Activated naive CD8-positive, alpha-beta T cell treated with anti-CD3 and anti-CD28 coated beads for 36 hours (primary cell): ENCODE measurements at places on chromosomes 12 and 14.

- DNase-seq: no peak
These were observed 66.6 kb downstream of the SINHCAF start for GRCh38 chr12:31259136-31259886.

DNA sequence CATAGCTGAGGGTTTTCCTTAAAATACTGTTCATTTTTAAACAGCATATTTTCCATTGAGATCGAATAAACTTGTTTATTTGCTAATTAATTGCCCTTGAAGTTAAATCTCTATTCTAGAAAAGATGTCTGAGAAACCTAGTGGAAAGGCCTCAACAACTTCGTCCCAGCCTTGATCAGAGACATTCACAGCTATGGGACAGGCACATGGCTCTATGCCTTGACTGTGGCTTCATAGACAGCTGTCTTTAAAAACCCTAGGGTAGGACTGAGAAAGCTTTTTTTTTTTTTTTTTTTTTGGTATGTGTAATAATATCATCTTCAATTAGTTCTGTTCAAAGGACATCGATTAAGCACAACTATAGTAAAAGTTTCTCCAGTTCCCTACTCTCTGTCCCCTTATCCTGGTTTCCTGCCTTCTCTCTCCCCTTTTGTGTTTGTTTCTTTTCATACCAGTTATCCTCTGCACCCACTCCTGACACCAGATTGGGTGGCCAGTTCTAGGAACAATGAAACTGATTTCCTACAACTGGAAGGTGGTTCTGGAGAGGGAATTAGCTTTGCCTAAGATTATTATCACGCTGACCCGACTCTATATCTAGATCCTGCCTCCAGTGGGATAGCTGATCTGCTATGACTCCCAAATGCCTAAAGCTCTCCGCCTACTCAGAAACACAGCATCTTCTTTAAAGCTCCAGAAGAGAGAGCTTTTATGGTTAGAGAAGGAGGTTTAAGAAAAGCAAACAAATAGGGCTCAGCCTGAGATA is 20.3 kb downstream of the SOCS2 start:
- no peak for DNase-seq

DNA sequence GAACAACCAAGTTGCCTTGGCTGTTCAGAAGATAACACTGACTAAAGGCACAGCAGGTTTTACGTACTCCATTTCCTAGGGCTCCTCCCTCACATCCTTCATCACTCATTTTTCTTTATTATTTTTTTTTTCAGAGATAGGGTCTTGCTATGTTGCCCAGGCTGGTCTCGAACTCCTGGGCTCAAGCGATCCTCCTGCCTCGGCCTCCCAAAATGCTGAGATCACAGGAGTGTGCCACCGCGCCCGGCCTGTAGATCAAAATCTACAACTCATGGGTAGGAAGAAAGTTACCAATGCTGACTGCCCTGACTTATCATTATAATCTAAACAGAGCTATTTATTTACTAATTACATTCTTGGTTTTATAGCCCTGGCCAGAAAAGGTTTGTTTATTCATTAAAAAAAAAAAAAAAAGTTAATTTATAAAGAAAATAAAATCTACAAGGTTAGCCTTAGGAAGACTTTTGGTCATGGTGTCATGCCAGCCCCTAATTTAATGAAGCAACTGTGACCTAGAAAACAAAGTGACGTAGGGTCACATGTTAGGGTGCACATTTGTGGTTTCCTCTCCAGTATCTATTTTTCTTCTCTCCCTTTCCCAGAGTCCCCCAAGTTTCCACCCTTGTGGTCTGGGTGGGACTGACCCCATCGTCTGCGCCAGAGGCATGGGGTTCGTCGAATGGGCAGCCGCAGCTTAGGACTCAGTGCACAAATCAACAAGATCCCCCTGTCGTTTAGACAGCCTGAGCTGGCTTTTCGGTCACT is 19.0 kb upstream of the FOXN3 start:
- no peak for DNase-seq

- no peak for DNase-seq
These were observed 69.3 kb downstream of the SERPINA3 start for GRCh38 chr14:94681300-94682060.

GRCh38 chr14:91484744-91485143 is 25.4 kb downstream of the PPP4R3A start:
- DNase-seq: no peak

DNA sequence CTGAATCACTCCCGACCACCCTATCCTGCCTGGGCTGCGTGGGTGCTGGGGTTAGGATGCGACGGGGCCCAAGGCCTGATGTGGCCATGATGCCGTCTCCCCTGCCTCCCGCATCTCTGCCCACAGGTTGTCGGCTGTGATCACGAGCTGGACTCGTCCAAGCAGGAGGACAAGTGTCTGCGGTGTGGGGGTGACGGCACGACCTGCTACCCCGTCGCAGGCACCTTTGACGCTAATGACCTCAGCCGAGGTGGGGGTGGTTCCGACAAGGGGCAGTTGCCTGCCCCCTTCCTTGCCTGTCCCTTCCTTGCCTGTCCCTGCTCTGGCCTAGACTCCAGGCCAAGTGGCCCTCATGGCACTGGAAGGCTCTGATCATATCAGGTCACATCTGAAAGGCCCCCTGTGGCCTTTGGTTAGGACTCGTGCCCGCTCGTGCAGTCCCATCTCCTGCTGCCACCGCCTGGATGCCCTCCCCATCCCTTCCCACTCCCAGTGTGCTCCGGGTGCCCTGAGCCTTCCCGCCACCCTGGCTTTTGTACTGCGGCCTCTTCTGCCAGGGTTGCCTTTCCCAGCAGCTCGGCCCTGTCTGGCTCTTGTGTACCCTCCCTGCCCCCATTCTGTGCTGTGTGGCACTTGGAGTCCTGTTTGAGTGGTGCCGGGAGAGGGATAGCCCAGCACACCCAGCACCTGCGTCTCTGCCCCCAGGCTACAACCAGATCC is 13.6 kb downstream of the PAPLN start:
- DNase-seq: no peak

GRCh38 chr12:59142183-59142790 is 222.0 kb upstream of the LRIG3 start:
- DNase-seq: no peak

DNA sequence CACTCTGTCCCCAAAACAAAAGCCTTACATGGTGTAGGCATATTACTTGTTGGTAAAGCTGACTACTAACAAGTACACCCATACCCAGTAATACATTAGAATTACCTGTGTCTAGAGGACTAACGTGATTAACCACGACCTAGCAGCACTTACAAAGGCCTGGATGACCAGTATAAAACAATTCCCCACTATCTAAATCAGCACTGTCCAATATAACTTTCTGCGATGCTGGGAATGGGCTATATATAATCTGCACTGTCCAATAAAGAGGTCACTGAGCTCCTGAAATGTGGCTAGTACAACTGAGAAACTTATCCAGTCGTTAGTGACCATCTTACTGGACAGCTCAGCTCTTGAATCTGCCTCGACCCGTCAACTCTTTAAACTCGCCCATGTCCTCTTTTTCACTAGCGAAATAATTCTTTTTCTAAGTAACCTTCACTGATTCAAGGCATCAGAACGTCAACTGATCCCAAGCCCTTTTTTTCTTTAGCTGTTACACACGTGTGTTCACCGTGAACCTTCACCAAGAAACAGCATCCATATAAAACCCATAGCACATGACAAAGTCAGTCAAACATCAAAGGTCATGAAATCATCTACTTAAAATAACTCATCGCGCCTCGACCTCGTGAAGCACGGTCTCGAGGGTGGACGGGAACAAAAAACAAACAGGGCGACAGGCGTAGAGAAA is 905 bp upstream of the CIPC start:
- DNase-seq: no peak

- DNase-seq: no peak
These were observed 100.7 kb upstream of the EIF5 start for GRCh38 chr14:103233328-103233727.

DNA sequence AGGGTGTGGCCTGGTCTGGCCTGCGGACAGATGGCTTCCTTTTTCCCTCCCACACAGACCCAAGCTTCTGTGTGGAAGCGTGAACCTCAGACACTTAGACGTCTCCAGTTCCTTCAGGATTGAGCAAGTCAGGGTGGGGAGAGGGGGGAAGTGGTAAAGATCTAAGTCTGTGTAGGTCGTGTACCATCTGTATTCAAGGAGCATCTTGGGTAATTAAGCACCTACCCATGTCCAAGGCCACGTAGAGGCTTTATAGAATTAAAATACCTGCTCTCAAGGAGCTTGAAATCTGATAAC is 1.7 kb downstream of the AVIL start:
- DNase-seq: no peak

DNA sequence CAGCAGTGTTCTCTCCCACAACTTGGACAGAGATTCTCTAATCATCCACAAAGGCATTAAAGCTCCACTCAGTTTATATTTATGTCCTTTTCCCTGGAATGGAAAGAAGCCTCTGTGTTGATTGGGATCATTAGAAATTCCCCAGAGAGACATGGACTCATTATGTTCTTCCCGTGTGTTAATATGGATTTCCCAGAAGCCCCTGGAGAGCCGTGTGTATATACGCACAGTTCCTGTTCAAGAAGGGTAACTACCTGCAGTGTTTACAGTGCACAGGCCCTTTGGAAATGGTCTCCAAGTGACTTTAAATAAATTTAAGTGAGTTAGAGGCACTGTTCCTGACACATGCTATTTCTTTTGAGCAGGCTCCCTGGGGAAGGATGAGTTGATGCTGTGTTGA is 428.0 kb upstream of the TMTC1 start:
- no peak for DNase-seq

DNA sequence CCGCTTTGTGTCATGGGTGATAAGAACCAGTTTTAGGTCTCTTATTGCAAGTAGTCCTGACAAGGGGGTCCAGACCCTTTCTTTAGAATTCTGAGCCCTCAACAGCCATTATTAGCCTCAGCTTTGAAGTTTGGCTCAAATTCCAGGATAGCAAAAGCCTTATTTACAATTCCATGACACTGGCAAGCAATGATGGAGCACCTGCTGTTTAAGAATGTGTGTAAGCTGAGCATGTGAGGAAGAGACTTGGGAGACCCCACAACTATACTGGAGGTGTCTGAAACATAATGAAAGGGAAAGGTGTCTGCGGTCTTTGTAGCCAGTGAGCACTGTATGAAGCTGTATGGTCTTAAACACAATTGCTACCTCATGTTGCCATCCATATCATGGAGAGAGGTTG is 119.8 kb downstream of the TBX5 start:
- DNase-seq: no peak

- no peak for DNase-seq
These were observed 3.2 kb downstream of the TDP1 start for GRCh38 chr14:89958966-89959365.

GRCh38 chr14:88599326-88599725 is 36.5 kb downstream of the ZC3H14 start:
- no peak for DNase-seq

DNA sequence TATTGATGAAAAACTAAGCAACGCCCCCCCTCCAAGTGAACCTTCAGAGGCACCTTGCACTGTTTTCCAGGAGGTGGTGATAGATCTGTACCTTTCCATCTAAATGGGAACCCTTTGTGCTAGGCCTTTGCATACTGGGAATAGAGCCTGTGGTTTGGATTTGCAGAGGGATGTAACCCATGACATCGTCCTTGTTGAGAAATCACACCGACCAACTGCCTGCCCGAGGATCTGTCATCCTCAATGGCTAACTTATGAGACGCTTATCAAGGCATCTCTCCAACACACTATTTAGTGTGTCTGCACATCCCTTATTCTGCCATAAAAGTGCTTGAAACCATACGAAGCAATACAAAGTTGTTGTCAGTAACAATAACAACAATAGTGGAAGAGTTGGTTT is 22.9 kb downstream of the NTN4 start:
- DNase-seq: no peak

- peak; percentile 65 for DNase-seq
These were observed 838 bp upstream of the ERBB3 start for GRCh38 chr12:56078931-56079722.

DNA sequence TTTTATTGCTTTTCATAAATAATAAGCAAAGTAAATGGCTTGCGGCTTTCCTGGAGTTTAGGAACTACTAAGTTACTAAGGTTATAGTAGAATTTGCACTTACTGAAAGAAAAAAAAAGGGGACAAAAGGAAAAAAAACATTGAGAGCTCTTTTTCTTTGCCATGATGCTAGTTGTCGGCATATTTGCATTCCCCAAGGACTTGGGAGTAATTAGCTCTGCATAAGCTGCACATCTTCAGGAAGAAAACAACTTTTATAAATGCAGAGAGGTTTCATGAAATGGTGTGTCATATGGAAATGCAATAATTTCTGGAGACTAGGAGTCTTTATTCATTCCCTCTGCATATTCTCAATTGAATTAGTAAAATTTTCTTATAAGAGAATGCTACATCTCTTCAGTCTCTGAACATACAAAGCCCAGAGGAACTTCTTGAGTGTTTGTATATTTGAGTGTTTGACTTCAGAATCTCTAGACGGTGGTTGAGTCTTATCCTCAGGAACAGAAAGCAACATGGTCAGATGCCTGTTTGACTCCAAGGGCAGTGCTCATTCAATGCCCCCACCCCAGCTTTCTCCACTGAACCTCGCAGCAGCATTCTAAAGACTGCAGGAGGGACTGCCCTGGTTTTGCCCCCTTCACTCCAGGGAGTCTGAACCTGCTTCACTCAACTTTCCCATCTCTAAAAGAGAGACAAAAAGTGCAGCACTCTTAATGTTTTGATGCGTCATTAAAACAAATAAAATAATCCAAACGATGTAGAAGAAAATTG is 158.9 kb upstream of the EEA1 start:
- DNase-seq: no peak

GRCh38 chr14:98176892-98177291 is 1095.1 kb downstream of the BCL11B start:
- DNase-seq: no peak

- no peak for DNase-seq
These were observed 93.5 kb downstream of the CCDC92 start for GRCh38 chr12:123879101-123879500.

- no peak for DNase-seq
These were observed 1.1 kb downstream of the AMDHD1 start for GRCh38 chr12:95944108-95944704.

GRCh38 chr14:32330351-32331111 is 1.4 kb downstream of the AKAP6 start:
- DNase-seq: no peak

DNA sequence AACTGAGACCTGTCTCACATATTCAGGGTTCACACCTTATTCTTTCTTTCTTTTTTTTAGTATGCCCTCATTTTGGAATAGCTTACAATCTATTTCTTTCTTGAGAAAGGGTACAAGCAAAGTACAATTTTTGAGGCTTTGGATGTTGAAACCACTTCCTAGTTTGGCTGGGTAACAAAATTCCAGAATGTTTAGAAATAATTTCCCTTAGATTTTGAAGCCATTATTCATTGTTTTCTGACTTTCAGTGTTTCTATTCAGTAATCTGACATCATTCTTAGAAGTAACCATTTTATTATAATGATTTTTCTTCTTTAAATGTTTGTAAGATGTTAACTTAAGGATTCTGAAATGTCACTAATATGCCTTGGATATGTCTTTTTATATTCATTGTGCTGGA is 28.2 kb downstream of the ST8SIA1 start:
- no peak for DNase-seq
